ENCODE measurements at places on chromosomes 13 and 19. TPM values are rescaled to one million over a fixed set of nuclear protein-coding genes. Genes with fewer than 3 reads are reported as not detected.

DLL3 gene
- 2.0 TPM for total RNA-seq

CCDC70 gene
- total RNA-seq, result not detected

LIPE gene
- total RNA-seq, result 10.7 TPM

CDX2 gene
- not detected for total RNA-seq

KDELR1 gene
- 177 TPM for total RNA-seq

IQCN gene
- total RNA-seq, result 0.92 TPM

KANK3 gene
- total RNA-seq, result 120 TPM

KLF1 gene
- not detected for total RNA-seq

ZNF763 gene
- 6.7 TPM for total RNA-seq

ZNF415 gene
- total RNA-seq, result 1.6 TPM

GYS1 gene
- total RNA-seq, result 41.5 TPM

LIN7B gene
- 5.4 TPM for total RNA-seq

VSIG10L gene
- total RNA-seq, result 0.82 TPM

FGF22 gene
- 0.35 TPM for total RNA-seq

RANBP3 gene
- total RNA-seq, result 49.5 TPM

PSG1 gene
- 2.0 TPM for total RNA-seq

GARIN5A gene
- total RNA-seq, result 0.39 TPM

CBARP gene
- total RNA-seq, result 13.9 TPM

APC2 gene
- 0.05 TPM for total RNA-seq

NXNL1 gene
- not detected for total RNA-seq

PEAK3 gene
- not detected for total RNA-seq

DCLK1 gene
- total RNA-seq, result 2.2 TPM

KLK14 gene
- total RNA-seq, result not detected
